ENCODE measurements at places on chromosomes 4 and X.

- DNase-seq, result no peak
Observed at GRCh38 chr4:140523370-140523856, 555 bp upstream of the ELMOD2 start.

DNA sequence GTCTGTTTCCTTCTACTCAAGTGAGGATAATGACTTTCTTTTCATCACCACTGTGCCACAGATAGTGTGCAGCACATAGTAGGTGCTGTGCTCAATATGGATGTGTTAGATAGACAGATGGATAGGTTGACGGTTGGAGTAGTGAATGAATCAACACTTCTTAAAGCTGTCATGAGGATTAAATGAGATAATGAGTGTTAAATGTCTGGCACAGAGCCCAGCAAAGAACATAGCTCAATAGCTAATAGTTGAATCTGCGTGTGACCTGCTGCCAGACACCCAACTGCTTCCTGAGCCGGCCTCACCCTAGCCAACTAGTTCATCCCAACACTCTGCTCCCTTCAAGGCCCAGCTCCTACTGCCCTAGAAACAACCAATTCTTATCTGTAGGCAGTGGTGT lies 67.7 kb upstream of the PJA1 start:
- DNase-seq, result no peak

DNA sequence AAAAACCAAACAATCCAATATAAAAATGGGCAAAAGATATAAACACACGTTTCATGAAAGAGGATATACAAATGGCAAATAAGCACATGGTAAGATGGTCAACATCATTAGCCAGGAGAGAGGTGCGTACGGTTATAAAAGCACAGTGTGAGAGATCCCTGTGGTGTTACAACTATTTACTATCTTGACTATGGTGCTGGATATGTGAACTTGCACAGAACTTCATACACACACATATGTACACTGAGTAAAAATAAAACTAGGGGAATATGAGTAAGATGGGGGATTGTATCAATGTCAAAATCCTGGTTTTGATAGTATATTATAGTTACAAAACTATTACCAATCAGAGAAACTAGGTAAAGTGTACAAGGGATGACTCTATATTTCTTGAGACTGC lies 8.4 kb downstream of the FBXO8 start:
- no peak for DNase-seq

DNA sequence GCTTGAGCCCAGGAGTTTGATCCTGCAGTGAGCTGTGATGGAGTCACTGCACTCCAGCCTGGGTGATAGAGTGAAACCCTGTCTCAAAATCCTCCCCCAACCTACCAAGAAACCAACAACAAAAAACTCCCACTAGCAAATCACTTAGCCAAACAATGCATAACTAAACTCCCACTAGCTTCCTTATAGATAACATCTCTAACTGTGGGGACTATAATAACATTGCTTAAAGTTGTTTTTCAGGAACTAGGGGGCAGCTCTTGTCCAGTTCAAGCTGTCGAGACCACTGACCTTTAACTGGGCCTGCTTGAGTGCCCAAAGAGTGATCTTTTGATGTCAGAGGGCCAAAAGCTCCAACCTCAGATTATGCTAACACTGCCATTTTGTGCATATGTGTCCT lies 81.7 kb downstream of the FREM3 start:
- no peak for DNase-seq

DNA sequence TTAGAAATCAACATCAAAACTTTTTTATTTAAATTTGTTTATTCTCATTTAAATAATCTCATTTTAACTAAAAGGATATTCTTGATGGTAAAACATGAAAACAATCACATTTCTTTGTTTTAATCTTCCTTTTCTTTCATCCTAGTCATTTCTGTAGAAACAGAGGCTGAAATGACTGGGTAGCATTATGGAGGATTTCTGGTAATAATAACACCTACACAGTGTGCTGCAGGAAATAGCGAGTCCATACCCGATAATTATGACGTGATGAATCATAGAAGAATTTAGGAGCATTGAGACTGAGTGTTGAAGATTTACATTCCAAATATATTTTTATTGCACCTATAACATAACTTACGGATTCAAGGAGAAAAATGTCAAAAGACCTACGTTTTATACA lies 31.4 kb upstream of the BBS12 start:
- no peak for DNase-seq

DNA sequence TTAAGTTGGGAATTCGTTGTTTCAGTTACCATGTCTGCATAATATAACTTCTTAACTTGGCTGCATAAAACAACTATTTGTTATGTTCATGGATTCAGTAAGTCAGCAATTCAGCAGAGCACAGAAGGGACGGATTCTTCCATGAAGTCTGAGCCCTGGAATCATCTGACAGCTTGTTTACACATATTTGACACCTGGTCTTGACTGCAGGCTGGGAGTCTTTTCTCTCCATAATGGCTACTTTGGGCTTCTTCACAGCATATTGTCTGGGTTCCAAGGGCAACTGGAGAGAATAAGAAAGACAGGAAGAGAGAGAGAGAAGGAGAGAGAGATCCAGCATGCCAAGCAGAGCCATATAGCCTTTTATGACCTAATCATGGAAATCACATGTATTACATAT lies 23.1 kb downstream of the CENPC start:
- no peak for DNase-seq

GRCh38 chr4:137378821-137379220 lies 153.5 kb downstream of the PCDH18 start:
- no peak for DNase-seq

DNA sequence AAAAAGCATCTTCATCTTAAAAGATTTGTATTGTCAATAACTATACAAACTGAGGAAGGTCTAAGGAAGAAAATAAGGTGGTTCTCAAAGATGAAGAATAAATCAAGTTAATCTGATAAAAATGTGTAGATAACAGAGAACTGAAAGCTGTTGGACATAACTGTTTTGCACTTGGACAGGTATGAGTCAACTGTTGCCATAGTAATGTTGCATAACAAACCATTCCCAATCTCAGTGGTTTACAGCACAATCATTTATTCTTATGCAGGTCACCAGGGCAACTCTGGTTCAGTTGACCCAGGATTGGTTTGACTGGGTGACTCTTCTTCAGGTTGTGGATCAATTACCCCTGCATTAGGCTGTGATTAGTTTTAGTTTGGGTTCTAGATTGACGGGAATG lies 2197.7 kb downstream of the ARAP2 start:
- DNase-seq, result no peak

- DNase-seq, result no peak
Observed at GRCh38 chrX:12396584-12396983, 258.3 kb downstream of the FRMPD4 start.

GRCh38 chr4:85798012-85798770 lies 323.2 kb downstream of the ARHGAP24 start:
- DNase-seq, result no peak

GRCh38 chr4:140986045-140986444 lies 147.2 kb downstream of the RNF150 start:
- no peak for DNase-seq

DNA sequence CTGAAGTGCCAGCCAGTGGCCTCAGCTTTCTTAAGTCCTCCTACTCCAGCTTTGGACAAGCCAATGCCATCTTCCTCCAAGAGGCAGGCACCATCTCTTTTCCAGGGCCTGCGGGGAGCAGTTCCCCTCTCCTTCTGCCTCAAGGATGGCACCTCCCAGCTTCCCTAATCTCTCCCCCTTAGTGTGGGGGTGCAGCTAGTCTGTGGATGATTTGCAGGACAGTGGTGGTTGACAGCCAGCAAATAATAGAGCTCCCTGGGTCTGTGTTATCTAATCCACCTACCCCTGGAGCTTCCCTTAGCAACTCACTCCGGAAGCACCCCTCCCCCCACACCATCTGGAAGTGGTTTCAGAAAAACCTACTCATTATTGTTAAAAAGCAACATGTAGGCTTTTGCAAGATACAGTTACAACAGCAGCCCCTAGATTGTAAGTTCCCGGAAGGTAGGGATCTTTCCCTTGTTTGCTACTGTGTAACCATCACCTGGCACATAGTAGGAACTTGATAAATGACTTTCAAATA lies 247.1 kb downstream of the BCOR start:
- DNase-seq, result no peak

DNA sequence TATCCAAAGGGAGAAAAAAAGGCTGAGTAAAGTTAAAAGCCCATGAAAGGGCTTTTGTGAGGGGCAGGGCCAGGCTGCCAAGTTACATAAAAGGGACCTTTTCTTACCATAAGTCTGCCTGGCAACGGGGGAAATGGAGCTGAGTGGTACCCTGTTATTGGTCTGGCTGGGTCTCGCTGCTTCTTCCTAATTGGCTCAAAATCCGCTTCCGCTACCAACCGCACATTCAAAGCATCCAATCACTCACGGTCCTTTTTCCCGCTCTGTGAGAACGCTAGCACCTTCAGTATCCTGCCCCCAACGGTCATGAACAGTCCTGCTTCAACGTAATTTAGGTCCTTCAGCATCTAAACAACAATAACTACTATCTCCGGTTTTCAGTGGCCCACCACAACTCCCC lies 611 bp downstream of the TEX11 start:
- no peak for DNase-seq

GRCh38 chr4:182264139-182264752 lies 21.0 kb downstream of the TENM3 start:
- no peak for DNase-seq

DNA sequence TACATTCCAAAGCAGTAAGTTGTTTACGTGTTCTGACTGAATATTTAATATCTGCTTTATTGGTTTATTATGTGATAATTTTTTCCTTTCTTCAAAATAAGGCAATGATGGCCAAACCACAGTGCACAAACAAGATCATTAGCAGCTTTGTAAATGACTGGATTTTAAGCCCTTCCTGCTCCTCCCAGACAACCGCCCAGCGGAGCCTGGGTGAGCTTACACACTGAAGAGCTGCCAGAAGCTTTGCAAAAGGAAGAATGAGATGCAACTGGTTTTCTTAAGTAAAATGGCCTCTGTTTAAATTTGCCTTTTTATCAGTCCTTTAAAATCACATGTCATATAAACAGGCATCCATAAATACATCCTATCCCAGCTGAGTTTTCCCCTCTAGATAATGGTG lies 52.2 kb downstream of the SPARCL1 start:
- DNase-seq, result no peak

DNA sequence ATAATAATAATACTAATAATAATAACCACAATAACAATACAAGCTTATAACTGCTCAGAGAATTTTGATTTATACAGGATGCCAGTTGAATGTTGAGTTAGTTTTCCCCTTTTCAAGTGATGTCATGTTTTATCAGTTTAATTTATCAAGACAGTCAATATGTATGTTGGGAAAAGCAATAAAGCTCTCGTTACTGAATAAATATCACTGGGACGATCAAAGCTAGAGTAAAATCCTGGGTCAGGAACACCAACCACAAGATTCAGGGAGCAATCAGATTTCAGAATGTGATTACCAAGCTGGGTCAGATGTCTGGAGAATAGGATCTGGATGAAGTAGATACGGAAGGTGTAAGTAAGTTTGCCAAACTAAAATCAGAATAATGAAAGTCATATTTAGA lies 179.6 kb downstream of the GRID2 start:
- DNase-seq, result no peak

DNA sequence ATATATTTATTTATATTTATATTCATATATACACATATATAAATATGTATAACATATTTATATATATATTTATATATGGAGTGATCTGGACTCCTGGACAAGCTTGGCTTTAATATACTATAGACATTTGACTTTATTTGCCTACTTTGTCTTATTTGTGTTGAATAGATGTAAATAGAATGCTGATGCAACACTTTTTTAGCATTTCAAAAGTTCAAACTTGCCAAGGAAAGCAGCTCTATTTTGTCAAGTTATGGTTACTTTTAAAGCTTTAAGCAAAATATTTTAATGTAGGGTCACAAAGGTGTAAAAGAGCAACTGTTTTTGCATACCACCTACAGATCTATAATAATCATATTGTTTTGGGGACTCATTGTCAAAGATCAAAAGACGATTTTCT lies 61.1 kb downstream of the FSTL5 start:
- DNase-seq, result no peak

DNA sequence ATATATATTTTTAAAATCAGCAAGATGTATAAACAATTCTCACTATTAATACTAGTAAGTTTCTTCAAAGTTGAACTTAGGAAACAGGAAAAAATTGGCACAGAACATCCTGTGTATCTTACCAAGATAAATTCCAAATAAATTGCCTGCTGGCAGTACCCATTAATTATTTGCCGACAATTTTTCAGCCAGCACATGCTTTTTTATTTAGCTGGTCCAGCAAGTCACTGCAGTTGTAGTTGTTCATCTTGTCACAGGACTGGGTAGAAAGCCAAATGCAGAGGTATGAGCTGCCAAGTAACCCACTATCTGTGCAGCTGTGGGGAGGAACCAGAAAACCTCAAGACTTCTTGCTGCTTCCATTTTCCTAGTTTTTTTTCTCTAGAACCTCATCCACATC lies 113.4 kb downstream of the PACRGL start:
- DNase-seq, result no peak

DNA sequence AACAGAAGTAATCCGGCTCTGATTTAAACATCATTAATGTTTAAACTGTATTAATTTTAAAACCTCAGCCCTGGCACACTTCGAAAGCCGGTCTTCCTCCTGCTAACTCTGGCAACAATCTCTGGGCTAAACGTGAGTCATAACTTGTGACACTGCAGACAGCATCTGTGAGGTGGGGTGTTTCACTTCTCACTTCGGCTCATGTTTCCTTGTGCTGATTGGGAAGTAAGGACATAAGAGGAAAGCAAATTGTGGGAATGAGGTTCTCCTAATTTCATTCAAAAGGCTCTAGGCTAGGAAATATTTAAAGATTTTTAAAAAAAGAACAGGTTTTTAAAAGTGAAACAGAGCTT lies 139.9 kb upstream of the USP9X start:
- no peak for DNase-seq

- no peak for DNase-seq
Observed at GRCh38 chrX:77622672-77623071, 163.3 kb downstream of the ATRX start.

- no peak for DNase-seq
Observed at GRCh38 chr4:53307210-53307609, 58.7 kb downstream of the SCFD2 start.

DNA sequence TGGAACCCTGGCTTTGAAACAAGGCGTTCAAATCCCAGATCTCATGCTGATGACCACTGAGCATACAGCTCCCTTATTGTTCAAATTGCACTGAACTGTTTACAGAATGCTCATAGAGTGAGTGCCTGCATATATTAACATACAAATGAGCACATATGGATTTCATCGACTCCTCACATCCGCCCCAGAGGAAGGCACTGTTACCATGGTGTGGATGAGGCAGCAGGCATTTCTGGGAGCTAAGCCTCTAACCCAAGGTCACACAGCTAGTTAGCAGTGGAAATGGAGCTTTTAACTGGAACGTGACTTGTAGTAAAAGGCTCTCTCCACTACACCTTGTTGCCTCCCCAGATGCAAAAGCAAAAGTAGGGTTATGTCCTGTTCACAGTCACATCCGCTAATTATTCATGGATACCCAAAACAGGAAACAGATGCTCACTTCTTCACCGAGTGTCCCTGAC lies 289.7 kb downstream of the STK32B start:
- DNase-seq, result no peak
